H9 (cell line): ENCODE measurements at places on chromosomes 12 and 14. TPM values are rescaled to one million over a fixed set of nuclear protein-coding genes. Genes with fewer than 3 reads are reported as not detected.
A peak's percentile ranks its signal among the peaks of the same experiment; 100 is the strongest.

The CARMIL3 gene
- total RNA-seq, result 4.7 and 5.8 TPM in 2 replicates

The AICDA gene
- 0.22 TPM in 1 of 2 replicates, not detected in the other for total RNA-seq

The KRT5 gene
- total RNA-seq, result not detected in 2 replicates

The CD163 gene
- total RNA-seq, result 0.07 and 0.09 TPM in 2 replicates

The PRORP gene
- total RNA-seq, result 37.7 and 43.3 TPM in 2 replicates

The HSPA2 gene
- 25.4 and 25.8 TPM in 2 replicates for total RNA-seq

The KRT3 gene
- not detected in 2 replicates for total RNA-seq

The RND1 gene
- 9.5 and 9.7 TPM in 2 replicates for total RNA-seq

The POTEG gene
- not detected in 2 replicates for total RNA-seq

DNA sequence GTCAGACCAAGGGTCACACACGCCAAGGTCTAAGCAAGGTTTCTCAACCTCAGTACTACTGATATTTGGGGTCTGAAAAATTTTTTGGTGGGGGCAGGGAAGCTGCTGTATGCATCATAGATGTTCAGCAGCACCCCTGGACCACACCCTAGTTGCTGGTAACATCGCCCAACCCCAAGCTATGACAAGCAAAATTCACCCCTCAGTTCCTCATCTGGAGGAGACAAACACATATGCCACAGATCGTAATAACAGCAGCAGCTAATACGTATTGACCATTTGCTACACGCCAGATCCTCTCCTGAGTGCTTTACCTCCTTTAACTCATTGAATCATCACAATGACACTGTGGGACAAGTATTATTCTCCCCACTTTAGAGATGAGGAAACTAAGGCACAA lies 46.4 kb downstream of the ACTN1 start:
- DNase-seq, result no peak

GRCh38 chr12:60112763-60113162 lies 516.9 kb downstream of the SLC16A7 start:
- no peak for DNase-seq

GRCh38 chr12:62817556-62818271 lies 117.2 kb downstream of the PPM1H start:
- no peak for DNase-seq

DNA sequence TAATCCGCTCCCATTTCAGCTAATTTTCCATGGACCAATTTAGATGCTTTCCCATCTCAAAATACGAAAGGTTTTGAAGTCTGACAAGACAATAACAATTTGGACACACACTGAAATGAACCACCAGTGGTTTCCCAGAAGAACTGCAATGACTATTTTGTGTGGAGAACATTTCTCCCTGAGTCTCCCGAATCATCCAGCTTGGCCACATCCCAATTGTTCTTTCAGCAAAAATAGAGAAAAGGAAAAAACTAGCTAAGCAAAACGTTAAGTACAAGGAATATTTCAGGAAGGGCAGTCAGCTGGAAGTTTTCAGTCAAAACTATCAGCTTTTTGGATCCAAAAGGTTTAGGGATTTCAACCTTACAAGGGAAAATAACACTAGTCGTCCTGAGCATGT lies 390.6 kb downstream of the KCNH5 start:
- DNase-seq, result no peak

DNA sequence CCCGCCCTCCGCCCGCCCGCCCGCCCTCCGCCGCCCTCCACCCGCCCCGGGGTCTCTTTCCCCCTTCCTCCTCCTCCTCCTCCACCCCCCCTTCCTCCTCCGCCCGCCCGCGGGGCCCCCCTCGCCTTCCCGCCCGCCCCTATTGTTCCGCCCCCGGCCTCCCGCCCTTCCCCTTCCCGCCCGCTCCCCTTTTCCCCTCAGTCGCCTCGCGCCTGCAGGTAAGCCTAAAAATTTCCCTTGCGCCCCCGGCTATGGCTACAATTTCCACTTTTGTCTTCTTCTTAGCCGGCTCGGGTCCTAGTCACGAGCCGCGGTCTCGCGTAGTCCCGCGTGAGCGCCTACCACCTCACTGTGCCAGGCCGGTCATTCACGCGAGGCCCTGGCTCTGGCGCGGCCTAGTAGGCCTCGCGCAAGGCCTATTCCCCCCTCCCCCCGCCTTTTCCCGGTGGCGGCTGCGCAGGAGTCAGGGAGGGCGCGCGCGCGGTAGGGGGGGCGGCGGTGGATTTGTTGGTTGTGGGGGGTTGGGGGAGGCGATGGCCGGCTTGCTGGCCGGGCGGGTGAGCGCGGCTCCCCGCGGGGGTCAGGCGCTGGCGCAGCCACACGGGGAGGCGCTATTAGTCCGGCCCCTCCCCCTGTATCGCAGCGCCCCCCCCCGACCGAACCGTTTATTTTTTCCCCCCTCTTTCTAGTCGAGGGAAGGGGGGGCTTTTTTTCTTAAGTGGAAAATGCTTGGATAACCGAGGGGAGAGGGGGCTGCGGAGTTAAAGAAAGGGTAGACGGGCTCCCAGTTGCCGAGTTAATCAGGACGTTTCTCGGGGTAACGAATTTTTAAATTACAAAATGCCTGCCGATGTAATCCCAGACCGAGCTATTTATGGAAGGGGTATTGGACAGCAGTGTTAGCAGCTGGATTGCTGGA lies 516 bp downstream of the PCBP2 start:
- DNase-seq, result peak; percentile 89

DNA sequence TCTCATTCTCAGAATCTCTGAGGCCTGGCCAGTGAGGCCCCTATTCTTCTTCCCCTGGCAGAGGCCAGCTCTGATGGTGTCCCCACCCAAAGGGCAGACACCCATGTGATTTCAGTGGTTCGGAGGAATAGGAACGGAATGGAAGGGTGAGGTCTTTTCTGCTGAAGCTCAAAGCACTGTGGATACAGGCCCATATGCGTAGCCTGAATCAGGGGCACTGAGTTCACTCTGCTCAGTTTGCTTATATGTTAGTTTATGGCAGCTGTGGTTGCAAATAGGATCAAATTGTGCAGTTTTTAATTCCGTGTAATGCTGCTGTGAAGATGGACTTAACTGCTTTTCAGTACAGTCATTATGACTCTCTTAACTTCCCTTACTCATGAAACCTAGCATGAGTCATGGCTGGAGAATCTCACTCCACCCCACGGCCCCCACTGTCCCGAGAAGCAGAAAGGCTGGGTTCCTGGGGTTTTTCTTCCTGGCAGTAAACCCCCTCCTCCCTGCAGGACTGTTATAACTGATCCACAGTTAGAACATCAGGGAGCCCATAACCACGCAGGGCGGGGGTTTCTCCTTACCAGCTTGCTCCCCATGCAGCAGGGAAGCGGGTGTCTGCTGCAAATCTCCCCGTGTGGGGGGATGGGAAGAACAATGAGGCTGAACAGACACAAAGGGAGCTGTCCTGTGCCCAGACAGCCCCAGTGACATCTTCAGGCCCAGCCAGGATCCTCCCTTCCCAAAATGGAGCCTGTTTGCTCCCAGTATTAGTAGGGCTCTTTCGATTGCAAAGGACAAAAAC lies 122.7 kb downstream of the SLC38A6 start:
- peak; percentile 58 for DNase-seq

GRCh38 chr14:103319422-103319821 lies 14.6 kb upstream of the EIF5 start:
- DNase-seq, result no peak

- no peak for DNase-seq
Measured at GRCh38 chr14:20996521-20996920, 2.6 kb upstream of the SLC39A2 start.

- DNase-seq, result no peak
Measured at GRCh38 chr12:51874000-51874399, 13.9 kb upstream of the ANKRD33 start.

DNA sequence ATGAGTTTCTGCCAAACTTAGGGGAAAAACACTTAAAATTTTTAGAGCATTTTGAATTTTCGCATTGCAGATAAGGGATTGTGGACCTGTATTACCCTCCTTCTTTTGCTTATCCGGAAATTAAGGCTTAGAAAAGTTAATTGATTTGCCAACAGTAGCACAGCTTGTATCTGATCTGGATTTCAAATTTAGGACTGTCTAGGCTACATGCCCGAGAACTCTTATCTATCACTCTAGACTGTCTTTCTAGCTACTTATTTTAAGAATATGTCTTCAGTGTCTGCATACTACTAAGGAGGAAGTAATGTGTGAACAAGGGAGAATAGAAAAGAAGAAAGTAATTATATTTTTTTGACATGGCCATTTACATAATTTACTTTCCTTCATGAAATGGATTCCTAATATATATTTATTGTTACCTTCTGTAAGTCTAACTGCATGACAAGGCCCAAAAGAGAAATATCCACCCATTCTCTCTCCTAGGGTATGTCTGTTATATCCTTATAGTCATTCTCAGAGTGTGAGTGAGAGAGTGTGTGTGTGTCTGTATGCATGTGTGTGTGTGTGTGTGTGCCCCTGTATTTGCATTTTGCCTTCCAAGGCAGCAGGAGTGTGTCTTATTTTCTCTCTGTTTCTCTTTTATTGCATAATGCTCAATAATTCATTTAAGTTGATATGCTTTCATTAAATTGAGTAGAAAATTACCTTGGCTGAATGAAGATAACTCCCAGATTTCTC lies 132.1 kb downstream of the SLC5A8 start:
- DNase-seq, result no peak

- DNase-seq, result peak; percentile 53
Measured at GRCh38 chr12:26810330-26810729, 22.7 kb downstream of the ITPR2 start.

DNA sequence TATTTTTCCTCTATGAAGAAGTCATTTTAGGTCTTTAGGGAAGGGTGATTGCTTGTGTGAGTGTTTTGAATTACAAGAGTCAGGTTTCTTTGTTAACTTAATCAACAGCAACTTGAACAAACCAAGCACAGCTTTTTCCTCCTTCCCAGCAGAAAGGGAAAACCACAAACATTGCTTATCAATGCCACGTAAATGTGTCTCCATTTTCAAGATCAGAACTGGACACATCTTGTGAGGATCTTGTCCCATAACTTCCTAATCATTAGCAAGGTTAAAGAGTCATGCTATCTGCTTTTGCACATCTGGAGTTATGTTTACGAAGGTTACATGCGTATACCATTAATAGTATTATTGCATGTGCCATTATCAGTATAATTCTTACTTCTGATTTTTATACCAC lies 248.0 kb upstream of the FLRT2 start:
- DNase-seq, result no peak

DNA sequence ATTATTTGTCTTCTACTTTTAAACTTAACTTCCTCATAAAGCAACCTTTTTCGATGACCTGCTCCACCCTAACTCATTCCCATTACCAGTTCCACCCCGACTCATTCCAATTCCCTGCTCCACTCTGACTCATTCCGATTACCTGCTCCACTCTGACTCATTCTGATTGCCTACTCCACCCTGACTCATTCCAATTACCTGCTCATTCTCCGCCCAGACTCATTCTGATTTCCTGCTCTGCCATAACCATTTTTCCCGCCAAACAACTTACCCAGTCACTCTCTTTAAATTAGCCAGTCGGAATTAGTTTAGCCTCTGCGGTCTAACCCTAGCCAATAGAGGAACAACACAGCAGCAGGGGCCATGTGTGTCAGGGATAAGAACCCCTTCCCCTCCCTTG lies 249.1 kb downstream of the DPY19L2 start:
- DNase-seq, result peak; percentile 46

DNA sequence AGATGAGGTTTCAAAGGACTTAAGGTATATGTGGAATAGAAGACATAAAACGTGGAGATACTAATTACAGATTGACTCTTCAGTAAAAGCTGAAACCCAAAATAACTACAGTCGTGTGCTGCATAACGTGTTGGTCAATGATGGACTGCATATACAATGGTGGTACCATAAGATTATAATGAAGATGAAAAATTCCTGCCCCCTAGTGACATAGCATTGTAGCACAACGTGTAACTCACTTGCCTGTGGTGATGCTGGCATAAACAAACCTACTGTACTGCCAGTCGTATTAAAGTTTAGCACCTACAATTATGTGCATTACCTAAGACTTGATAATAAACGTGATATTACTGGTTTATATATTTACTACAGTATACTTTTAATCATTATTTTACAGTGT lies 150.3 kb downstream of the LRRK2 start:
- DNase-seq, result no peak

DNA sequence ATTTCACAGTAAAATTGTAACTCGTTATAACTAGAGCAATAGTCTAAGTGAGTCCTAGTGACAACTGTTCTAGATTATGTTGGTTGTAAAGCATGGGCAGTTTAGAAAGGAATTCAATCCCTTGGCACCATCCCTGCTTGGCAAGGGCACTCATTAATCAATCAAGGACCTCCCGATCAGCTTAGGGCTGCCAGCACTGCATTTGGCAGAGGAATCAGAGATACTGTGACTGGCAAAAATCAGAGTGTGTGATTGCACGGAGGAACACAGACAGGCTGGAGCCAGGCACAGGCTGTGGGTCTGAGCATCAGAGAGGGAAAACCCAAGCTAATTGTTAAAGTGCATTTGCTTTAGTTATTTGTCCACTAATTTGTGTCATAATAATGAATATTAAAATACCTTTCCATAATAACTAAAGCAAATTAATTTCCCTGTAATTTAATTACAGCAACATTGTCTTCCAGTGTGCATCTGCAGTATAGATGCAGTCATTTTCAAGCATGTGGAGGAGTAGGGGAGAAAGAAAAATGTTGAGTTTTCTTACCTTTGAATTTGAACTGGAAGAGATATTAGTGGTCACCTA lies 3.2 kb upstream of the EGLN3 start:
- no peak for DNase-seq

GRCh38 chr12:75488553-75488952 lies 8.0 kb downstream of the GLIPR1 start:
- peak; percentile 62 for DNase-seq

DNA sequence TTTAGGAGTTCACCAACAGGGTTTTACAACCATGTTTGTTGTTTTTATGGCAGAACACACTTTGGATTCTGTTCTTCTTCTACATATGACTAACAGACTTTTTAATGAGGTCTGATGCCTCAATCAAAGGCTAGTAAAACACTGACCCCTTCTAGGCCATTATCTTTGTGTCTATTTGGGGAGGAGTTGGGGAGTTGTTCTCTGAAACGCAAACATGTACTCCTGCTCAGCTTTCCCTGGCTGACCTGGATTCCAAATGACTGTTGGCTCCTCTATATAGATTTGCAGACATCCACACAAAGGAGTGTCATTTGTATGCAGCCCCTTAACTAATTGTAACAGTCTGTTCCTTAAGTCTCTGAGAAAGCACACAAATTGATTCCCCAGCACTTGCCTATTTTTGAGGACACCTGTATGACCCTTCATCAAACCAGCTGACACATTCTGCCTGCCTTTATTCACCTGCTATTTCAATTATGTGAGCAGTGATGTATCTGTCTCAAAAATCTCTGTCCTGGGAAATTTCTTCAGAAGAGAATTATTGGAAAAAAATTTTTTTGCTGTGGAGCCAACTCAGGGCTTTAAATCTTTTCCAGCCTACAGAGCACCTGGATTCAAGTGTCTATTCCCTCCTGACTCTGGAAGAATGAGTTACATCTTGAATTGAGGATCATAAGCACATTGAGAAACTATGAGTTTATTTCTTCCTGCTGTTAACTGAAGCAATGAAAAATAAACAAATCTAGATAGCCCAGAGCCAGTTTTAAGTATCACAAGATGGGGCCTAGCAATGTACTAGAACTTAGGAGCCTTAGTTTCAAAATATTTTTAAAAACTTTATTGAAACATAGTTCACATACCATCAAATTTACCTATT lies 417.2 kb downstream of the RAD51B start:
- DNase-seq, result no peak

GRCh38 chr14:31084385-31084784 lies 58.2 kb upstream of the STRN3 start:
- no peak for DNase-seq
